ENCODE measurements at places on chromosomes 5 and 9. TPM values are rescaled to one million over a fixed set of nuclear protein-coding genes. Genes with fewer than 3 reads are reported as not detected.

DNA sequence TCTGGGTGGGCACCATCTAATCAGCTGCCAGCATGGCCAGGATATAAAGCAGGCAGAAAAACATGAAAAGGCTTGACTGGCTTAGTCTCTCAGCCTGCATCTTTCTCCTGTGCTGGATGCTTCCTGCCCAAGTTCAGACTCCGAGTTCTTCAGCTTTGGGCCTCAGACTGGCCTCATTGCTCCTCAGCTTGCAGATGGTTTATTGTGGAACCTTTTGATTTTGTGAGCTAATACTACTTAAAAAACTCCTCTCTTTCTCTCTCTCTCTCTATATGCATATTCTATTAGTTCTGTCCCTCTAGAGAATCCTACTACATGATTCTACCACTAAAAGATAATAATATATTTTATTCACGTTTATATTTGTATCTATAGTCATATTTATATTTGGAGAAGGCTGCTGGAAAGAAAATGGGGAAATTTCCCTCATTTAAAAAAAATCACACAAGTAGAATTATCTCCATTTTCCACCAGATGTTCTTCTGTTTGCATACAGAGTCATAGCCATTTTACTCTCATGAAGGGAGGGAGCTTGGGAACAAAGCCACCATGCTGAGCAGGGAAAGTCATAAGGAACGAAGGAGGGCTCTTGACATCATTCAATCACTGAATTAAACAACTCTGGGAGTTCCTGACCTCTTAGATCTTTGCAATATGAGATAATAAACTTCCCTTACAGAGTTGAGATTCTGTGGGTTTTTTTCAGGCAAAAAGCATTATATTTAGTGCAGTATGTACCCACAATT lies 1137.4 kb upstream of the CDH18 start:
- DNase-seq, result no peak

- no peak for DNase-seq
These were observed 281.4 kb downstream of the ISL1 start for GRCh38 chr5:51664491-51665250.

The DMRTA1 gene
- under 0.01 TPM for total RNA-seq

DNA sequence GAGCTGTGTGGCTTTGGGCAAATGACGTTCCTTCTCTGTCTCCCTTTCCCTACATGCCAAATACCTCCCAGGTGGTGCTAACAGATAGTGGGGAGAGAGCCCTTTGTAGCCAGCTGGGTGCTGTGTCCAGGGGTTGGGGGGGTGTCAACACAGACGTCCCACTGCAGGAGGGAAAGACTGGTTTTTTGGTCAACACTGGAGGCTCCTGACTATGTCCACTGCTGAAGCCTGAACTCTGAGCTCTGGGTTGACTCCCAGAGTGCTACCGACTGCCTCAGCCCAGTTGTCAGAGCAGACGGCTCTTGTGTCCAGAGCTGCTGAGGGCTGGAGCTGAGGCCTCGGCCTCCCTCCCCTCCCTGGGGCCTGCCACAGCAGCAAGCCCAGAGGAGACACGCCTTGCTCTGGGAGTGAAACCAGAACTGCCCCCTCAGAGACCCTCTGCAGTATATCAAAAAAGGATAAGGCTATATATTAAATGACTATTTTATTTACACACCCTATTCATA lies 14.8 kb upstream of the SLC25A51 start:
- no peak for DNase-seq

The SPINK13 gene
- not detected for total RNA-seq

The UBE2QL1 gene
- total RNA-seq, result under 0.01 TPM

DNA sequence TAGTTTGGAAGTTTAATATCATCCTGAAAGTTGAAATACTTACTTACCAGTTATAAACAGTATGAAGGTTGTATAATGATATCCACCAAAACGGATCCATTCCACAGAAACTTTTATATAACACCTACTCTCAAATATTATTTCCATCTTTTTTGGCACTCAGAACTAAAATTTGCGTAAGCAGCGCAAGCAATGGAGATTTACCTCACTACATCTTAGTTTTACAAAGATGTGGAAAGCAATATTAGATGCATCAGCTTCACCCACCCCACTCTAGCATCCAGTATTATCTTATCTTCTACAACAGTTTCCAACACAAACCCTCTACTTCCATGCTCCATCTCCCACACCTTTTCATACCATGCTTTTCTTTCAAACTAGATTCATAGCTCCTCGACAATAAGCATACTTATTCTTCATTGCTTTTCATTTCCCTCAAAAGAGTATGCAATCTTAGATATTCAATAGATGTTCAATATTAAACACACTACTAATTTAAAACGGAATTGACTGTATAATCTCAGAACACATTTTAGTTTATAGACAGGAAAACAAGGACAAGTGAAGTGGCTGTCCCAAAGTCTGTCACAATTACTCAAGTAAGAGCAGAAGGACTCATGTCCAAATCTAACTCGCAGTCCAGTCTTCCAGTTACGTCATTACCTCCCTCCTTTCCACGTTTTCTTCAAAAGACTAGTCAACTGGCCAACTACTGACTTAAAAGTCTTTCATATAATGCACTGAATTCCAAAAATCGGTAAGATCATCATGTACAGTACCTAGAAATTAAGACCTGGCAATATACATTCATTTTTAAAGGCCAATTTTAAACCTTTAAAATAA lies 2.2 kb downstream of the PPP2CA start:
- DNase-seq, result peak; percentile 44

The PCDHGA4 gene
- total RNA-seq, result 2.0 TPM

DNA sequence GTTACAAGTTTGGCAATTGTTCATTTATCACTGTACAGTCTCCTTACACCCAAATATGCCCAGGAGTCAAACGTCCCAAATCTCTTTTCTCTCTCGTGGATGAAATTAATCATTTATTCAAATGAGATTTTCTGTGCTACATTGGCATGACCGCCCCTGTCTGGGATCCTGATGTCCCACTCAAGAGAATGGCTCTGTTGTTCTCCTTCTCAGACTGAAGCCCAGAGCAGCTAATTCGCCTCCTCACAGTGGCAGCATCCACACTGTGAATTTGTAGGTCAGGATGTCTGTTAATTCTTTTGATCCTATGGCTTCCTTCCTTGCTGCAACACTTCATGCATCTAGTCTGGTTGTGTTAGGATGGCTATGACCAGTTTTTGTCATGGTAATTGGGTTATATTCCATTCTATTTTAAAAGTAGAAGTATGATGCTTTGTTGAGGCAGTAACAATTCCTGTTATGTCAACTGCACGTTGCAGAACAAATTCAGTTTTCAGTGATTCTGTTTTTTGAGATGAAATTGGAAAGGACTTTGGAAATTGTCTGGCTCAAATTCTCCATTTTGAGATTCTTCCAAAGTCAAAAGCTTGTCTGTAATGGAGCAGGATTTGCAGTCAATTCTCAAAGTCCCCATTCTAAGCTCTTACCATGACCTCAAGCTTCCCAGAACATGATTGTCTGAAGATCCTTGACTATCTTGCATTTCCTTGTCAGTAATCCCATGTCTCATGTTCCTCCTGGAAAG lies 141.5 kb upstream of the GAS1 start:
- DNase-seq, result no peak

DNA sequence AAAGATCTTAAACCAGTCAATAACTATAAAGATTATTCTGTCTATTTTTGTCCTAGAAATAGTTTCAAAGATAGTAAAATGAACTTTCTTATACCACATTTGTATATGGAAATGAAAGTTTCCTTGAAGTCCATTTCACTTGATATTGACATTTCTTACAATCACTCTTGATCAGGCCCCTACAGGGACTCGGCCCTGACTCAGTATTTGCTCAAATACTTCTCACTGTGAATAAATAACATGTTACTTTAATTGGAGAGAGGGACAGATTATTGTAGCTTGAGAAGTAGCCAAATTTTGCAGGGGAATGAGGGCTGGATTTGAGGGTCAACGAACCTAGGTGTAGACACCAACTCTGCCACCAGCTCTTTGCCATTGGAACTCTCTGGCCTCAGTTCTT lies 25.6 kb upstream of the SMARCA2 start:
- DNase-seq, result no peak

The COL23A1 gene
- total RNA-seq, result 0.40 TPM

DNA sequence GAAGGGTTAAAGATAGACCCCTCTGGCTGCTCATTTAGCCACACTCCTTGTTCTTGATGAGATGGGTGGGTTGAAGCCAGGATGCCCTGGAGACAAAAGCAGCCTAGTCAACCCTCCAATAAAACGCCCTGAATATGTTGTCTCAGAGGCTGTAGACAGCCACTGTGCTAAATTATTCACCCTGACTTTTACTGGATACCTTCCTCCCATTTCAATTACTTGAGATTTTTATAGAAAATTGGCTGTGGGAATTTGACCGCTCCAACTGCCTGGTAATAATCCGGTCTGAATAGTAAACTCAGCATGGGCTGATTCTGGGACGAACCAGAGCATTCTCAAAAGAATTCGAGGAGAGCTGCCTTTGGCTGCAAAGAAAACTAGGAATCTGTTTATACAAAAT lies 104.2 kb downstream of the SNX18 start:
- no peak for DNase-seq

GRCh38 chr5:122471031-122471751 lies 159.2 kb downstream of the SNCAIP start:
- DNase-seq, result no peak

The PCDHGA11 gene
- 4.4 TPM for total RNA-seq

DNA sequence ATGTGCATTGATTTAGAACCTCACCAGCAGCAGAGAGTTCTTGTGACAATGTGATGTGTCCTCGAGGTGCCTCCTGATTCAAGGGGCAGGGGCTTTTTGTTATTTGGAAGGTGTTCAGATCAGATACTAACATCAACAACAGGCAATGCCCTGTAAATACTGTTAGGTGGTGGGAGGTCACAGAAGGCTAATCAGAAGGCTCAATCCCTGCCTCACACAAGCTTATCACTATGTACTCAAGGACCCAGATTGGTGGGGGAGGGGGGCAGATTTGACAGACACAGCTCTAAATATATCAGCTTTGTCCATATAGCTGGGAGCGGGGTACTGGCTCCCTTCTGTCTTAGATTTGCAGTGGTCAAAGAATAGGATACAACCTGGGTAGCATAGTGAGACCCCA lies 2.6 kb downstream of the FRMPD1 start:
- no peak for DNase-seq

GRCh38 chr9:99762470-99762869 lies 59.2 kb upstream of the NR4A3 start:
- DNase-seq, result no peak

Data from lung microvascular endothelial cell (primary cell).